ENCODE measurements at places on chromosomes 7 and 10. TPM values are rescaled to one million over a fixed set of nuclear protein-coding genes. Genes with fewer than 3 reads are reported as not detected.
A peak's percentile ranks its signal among the peaks of the same experiment; 100 is the strongest.

- no peak for DNase-seq
These were observed 52.6 kb downstream of the TSPAN15 start for GRCh38 chr10:69503896-69504265.

- DNase-seq, result no peak
These were observed 23.7 kb downstream of the GSDME start for GRCh38 chr7:24733414-24734060.

DNA sequence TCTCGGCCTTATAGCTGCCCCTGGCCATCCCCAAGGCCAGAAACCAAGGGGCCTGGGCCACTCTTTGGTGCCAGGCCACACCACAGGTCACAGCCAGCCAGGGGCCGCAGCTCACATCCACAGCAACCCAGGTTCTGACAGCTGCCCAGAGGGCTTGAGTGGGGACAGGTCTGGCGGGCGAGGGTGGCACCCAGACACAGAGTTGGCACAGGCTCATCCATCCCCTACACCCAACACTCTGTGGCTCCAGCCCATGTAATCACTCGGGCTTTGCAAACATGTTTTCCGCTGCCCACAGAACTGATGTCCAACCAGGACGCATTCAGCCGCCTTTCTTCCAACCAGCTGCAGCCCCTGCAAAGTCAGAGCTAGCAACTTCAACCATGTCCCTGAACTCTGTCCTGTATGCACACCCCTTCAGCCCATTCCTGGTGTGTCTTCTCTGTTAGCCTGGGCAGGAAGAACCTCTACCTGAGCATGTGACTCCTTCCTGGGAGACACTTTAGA is 57.7 kb upstream of the PPP2R2D start:
- DNase-seq, result no peak

- no peak for DNase-seq
These were observed 9.5 kb downstream of the CHST15 start for GRCh38 chr10:124083740-124084397.

The THNSL1 gene
- 2.5 TPM for total RNA-seq

GRCh38 chr7:129332254-129333035 is 101.8 kb upstream of the STRIP2 start:
- DNase-seq, result no peak

The SP4 gene
- 2.2 TPM for total RNA-seq

- peak; percentile 36 for DNase-seq
These were observed 53.1 kb upstream of the KMT2E start for GRCh38 chr7:104960741-104961448.

GRCh38 chr7:131518626-131519025 is 37.8 kb downstream of the PODXL start:
- no peak for DNase-seq

DNA sequence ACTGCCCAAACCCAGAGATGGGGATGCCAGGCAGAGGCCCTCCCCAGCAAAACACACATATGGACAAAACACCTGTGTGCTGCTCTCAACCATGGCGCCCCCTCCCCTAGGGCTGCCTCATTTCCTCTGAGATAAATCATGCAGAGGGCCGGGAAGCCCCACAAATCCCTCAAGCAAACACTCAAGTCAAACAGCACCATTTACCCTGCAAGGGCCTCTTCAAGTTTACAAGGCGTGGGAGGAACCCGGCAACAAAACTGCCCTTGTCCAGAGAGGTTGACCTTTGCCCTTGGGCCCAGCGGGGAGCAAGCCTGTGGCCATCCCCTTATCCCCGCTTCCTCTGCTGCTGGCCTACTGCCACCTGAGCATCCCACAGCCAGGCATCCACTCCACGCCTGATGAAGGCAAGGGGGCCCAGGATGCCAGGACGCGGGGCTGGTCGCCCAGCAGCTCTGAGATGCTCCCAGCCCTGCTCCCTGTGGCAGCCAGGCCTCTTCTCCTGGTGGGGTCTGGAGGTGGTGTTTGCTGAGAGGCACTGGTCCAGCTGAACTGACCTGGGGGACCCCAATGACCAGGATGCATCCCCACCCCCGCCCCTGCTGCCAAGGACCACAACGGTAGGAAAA is 77.4 kb downstream of the DLG5 start:
- peak; percentile 53 for DNase-seq

The IFIT1 gene
- 6.1 TPM for total RNA-seq

The FKBP6 gene
- total RNA-seq, result not detected

The CYP26C1 gene
- not detected for total RNA-seq

The CLRN3 gene
- total RNA-seq, result 155 TPM

- no peak for DNase-seq
These were observed 20.7 kb downstream of the GBX1 start for GRCh38 chr7:151146761-151147160.

GRCh38 chr7:142030294-142030693 is 34.6 kb downstream of the MGAM start:
- no peak for DNase-seq

GRCh38 chr10:26486990-26487850 is 49.1 kb downstream of the APBB1IP start:
- no peak for DNase-seq

The STAMBPL1 gene
- total RNA-seq, result 14.8 TPM

DNA sequence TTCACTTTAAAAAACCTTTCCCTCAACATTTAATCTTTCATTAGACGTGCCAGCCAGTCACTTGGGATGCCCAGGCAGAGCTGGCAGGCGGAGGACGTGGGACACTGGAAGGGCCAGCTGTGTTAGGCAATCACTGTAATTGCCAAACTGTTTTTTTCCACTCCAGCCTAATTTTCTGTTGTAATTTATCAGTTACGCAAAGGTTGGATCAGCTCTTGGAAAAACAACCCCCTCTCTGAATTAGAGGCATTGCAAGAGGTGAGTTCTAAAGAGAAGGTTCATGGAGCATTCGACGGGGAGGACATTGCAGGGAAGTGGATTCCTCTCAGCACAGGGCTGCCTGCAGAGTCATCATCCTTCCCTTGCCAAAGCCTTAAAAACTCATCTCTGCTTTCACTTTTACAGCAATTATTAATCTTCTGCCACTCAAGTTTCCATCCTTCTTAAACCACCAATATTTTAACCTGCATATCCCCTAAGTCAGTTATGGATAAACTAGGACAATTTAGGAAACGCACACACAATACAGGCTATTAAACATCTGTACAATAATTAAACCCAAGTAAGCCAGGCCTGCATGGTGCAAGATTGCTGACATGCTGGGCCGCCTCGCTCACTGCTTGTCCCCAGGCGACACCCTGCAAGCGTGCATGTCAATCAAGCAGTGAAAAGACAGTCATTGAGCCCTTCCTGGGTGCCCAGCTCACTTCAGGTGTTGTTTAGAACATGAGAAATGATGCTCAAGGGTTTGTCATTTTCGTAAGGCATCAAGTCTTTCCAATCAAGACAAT is 272.3 kb upstream of the RNF32 start:
- no peak for DNase-seq

The ZNF485 gene
- 3.4 TPM for total RNA-seq

The PNLIPRP2 gene
- 10.3 TPM for total RNA-seq

The ADRA2A gene
- 11.2 TPM for total RNA-seq

GRCh38 chr10:126098226-126098581 is 201.8 kb downstream of the FANK1 start:
- no peak for DNase-seq

- no peak for DNase-seq
These were observed 19.1 kb downstream of the SKIDA1 start for GRCh38 chr10:21506351-21506750.

DNA sequence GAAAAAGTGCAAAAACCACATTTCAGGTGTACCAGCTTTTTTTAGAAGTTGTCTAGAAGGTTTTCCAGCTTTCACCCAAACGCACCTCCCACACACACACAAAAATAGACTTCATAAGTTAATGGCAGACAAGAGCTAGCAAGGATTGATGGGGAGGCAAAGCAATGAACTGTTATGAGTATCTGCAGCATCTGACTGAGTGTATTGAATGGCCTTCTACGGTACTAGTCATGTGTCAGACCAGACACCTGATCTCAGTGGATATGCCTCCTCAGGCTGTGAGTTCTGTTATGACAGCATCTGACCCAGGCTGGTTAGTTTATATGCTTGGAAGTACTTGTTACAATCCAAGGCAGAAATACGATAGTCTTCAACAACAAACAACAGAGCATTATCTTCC is 406.1 kb upstream of the AUTS2 start:
- no peak for DNase-seq
